ENCODE measurements at places on chromosomes 4 and X. TPM values are rescaled to one million over a fixed set of nuclear protein-coding genes. Genes with fewer than 3 reads are reported as not detected.

The TRIM61 gene
- not detected for polyA plus RNA-seq

The FGD1 gene
- 5.6 TPM for polyA plus RNA-seq

The SLC4A4 gene
- 1.8 TPM for polyA plus RNA-seq

The TSPAN7 gene
- 2.5 TPM for polyA plus RNA-seq

The BMPR1B gene
- 7.3 TPM for polyA plus RNA-seq

The F8A3 gene
- 1.4 TPM for polyA plus RNA-seq

The DCHS2 gene
- not detected for polyA plus RNA-seq

The MAGEE2 gene
- not detected for polyA plus RNA-seq

The LRIT3 gene
- 0.08 TPM for polyA plus RNA-seq

The PCSK1N gene
- 22.9 TPM for polyA plus RNA-seq

The CITED1 gene
- 0.30 TPM for polyA plus RNA-seq

The TCEAL7 gene
- not detected for polyA plus RNA-seq

The MGARP gene
- 1.1 TPM for polyA plus RNA-seq

The HEPH gene
- 0.08 TPM for polyA plus RNA-seq

The EFHC2 gene
- 0.48 TPM for polyA plus RNA-seq

The RPA4 gene
- 0.09 TPM for polyA plus RNA-seq

The ITIH6 gene
- not detected for polyA plus RNA-seq

The RASGEF1B gene
- polyA plus RNA-seq, result not detected

The IL2 gene
- polyA plus RNA-seq, result not detected

The KLF8 gene
- 0.01 TPM for polyA plus RNA-seq

The CXorf49 gene
- polyA plus RNA-seq, result not detected

The L1CAM gene
- 13.3 TPM for polyA plus RNA-seq
